ENCODE measurements at places on chromosomes 11 and 22.

- no peak for DNase-seq
Measured at GRCh38 chr11:106464728-106465127, 387.3 kb downstream of the AASDHPPT start.

GRCh38 chr11:123694551-123694950 lies 40.1 kb upstream of the SCN3B start:
- DNase-seq = no peak

- DNase-seq = no peak
Measured at GRCh38 chr11:31814176-31814868, 3.2 kb upstream of the PAX6 start.

DNA sequence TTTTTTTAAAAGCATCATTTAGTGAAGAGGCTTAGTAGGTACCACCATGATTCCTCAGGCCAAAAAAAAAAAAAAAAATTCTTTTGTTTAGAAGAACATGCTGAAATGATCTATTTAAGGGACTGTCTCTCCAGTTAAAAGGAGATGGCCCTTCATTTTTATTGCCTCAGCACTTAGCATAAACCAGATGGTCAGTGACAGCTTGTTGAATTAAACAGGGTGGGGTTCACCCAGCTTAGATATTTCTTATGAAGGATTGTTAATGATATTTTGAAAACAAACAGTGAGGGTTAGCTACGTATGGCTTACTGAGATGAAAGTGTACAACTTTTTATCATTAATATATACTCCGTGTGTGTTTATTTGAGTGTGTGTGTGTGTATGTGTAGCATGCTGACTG lies 203.7 kb downstream of the FAM181B start:
- no peak for DNase-seq

DNA sequence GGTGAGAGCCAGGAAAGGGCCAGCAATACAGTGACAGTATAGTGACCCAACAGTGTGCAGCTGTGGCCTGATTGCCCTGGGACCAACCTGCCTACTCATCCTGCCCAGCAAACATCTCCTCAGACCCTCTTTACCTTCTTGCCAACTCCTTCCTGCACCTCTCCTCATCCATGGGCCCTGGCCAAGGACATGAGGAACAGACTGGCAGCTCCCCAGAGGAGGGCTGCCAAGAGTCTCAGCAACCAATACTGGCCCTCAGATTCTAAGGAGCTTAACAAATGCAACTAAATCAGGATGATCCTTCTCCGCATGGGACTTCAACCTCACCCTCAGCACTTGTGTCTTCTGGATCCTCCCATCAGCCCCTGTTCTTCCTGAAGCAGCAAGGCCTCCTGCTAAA lies 77.0 kb downstream of the RPL27A start:
- DNase-seq = no peak

DNA sequence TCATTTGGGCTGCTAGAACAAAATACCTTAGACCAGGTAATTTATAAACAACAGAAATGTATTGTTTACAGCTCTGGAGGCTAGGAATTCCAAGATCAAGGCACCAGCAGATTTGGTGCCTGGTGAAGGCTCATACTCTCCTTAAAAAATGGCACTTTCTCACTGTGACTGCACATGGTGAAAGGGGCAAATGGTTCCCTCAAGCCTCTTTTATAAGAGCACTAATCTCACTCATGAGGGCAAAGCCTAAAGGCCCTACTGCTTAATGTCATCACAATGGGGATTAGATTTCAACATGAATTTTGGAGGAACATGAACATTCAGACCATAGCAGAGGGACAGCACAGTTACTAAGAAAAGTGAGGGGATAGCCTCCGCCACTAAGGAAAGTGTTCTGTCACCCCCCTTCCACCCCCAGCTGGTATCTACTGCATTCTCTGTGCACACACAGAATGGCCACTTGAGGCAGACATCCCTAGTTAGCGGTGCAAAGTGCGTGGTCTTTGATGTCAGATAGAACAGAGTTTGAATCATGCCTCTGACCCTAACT lies 47.2 kb upstream of the CEP295 start:
- no peak for DNase-seq

- no peak for DNase-seq
Measured at GRCh38 chr11:114449845-114450244, 10.6 kb downstream of the REXO2 start.

Measured in activated naive CD4-positive, alpha-beta T cell (primary cell).